ENCODE measurements at places on chromosomes 2 and 18.
A peak's percentile ranks its signal among the peaks of the same experiment; 100 is the strongest.

GRCh38 chr2:202149936-202150335 is 76.9 kb downstream of the KIAA2012 start:
- no peak for DNase-seq

DNA sequence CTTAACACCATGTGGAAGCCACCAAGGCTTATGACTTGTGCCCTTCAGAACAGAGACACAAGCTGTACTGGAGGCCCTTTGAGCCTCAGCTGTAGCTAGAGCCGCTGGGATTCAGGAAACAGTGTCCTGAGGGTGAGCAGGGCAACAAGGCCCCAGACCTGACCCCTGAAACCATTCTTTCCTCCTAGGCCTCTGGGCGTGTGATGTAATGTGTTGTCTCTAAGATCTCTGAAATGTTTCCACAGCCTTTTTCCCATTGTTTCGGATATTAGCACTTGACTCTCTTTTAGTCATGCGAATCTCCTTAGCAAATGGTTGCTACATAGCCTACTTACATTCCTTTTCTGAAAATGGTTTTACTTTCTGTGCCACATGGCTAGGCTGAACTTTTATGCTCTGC is 114.9 kb downstream of the CD8B2 start:
- DNase-seq: no peak

DNA sequence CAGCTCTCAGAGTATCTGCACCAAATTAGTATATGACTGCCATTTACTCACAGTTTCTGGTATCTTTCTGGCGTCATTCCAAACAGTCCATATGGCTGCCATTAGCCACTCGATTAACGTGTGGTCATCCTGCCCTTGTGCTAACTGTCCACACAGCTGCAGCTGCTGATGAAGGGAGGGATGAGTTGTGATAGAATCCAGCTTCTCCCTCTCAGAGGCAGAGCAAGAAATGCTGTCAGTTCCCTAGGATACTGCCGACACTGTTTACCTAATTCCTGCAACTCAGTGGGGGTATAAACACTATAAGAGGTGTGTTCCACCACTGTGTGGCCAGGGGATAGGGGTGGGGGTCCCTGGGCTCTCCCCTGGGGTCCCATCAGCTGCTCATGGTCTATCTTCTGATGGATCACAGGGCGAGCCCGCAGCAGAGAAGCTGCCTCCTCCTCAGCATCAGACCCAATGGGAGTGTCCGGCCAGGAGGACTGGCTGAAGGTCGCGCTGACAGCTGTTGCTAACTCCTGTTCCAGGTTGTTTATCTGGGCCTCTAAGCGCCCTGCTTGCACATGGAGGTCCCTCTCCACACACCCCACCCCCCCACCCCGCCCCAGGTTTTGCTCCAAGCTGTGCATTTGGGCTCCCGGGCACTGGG is 17.3 kb upstream of the KLHL23 start:
- no peak for DNase-seq

GRCh38 chr2:26850505-26850904 is 2.6 kb downstream of the DPYSL5 start:
- no peak for DNase-seq

- no peak for DNase-seq
Observed at GRCh38 chr18:26435415-26436095, 112.8 kb downstream of the KCTD1 start.

GRCh38 chr18:74171910-74172606 is 23.7 kb downstream of the TIMM21 start:
- no peak for DNase-seq

DNA sequence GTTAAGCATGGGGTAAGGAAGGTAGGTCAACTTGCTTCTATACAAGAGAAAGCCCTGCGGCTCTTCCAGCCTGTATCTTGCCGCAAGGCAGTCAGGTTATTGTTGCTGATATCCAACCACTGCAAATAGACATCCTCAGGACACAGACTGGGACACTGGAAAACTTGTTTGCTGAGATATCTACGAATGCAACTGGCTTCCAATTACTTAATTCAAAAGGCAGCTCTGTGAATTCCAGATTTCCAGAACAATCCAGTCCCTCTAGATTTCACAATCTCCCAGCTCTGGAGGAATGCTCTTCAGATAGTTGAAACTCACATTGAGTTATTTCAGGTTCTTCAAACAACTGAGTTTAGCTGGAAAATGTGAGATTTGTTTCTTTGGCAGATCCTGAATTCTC is 34.6 kb upstream of the SP9 start:
- DNase-seq: no peak

DNA sequence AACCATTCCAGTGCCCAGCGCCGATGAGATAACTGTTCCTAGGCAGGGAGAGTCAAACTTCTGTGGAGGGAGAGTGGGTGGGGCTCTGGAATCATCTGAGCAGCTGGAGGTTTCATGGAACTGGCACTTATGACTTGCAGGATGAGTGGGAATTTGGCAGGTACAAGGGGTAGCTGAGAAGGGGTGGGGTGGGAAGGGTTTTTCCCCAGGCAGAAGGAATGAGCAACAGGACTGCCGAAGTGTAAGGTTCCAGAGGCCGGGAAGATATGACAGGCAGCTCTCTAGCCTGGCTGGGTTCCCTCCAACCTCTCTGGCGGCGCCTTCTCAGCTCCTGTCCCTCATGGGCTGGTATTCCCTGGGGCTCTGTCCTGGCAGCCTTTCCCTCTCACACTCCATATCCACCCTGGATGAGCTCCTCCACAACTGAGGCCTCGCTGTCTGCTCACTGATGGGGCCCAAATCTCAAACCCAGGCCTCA is 2.5 kb upstream of the TET3 start:
- no peak for DNase-seq

DNA sequence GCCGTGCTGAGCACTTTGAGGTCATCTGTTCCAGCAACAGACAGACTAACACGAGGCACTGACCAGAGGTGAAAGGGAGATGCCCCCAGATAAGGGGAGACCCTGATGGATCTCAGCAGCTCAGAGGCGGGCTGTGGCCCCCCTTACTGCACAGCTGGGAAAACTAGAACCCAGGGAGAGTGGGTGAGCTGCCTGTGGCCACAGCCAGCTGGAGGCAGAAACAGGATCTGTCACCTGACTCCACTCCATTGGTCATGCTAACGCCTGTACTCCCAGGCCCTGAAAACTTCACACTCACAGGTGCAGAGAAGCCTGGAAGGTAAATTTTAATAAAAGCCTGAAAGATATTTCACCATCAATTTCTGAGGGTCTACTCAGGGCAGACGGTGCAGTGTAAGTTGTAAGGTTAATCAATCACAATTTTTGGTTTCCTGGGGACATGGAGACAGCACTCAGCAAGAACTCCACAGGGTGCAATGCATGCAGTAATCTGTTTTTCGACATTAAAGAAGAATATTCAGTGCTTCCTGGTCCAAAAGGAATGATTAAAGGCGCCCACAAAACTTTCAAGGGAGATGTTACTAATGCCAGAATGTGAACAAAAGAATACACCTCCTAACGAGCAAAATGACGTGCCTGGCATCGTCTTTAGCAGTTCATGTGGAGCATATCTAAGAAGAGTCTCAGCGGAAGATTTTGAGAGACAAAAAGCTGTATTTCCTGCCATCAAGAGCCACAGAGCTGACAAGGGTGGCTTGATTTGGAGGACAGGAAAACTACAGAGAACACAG is 173.4 kb downstream of the EIPR1 start:
- no peak for DNase-seq

DNA sequence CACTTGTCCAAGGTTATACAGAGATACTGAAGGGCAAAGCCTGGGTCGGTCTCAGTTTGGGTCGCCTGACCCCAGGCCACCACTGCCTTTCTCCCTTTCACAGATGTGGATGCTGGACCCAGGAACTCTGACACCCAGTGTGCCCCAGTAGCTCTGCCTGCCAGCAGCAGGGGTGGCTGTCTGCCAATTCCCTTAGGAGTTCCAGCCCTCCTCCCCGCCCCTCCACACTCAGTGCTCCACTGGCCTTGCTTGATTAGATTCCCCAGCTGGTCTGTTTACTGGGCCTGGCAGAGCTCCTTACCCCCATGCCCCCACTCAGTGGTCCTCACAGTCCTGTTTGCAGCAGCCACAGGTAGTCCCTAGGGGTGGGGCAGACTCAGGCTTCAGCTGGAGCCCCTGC is 75.5 kb downstream of the NPAS2 start:
- no peak for DNase-seq

DNA sequence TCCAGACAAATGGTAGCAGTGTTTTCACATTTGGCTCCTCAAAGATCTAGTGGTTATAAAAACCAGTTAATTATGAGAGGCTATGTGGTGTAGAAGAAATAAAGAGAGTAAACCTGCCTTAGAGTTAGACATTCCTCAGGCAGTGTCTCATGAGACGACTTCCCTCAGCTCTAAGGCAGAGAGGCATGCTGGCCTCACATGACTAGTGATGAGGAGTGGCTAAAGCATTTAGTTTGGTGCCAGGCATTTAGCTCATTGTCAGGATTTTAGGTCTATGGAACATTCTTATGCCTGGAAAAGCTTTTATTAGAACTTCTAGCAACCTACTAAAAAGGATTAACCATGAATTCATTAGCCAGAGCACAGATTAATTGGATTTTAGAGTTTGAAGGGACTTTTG is 90.3 kb downstream of the RPRM start:
- DNase-seq: no peak

DNA sequence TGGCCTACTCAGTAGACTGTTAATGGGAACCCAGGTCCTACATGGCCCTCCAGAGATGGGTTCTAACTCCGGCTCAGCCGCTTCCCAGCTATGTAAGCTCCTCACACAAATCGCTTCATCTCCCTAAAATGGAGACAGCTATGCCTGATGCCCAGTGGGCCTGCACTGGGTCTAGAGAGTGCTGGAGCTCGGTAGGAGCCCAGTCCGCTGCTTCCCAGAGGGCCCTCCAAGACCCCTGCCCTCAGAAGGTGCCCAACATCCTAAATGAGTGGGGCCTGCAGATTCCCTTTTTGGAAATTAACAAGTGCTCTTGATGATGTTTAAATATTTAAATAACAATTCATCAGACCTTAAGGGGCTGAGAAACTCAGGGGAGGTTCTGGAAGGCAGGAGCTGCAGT is 47.1 kb downstream of the HS1BP3 start:
- no peak for DNase-seq

DNA sequence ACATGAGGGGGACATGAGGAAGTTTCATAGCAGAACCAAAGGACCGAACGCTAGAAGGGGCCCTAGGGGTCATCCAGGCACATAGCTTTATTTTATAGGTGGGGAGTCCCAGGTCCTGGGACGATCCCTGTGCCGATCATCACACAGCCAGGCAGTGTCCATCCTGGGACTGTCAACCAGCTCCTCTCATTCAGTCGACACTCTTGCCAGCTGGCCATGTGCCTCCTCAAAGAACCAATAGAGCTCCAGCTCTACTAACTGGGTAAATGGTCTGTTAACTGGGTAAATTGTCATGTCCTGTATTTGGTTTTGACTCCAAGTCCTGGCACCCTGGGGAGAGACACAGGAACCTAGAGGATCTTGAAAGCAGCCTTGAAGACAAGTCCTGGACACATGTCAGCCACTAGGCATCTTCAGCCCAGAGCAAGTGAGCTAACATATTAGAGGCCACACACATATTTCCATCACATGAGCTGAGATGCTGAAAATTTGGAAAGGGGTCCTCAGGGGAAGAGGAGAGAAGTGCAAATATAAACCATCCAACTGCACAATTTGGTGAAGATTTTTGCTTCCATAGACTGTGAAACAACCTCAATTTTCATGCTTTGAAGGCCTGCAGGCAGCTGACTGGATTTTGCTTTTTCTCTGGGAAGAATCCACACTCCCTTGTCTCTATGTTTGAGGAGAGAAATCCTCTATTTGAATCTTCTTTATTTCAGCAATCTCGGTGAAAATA is 361.1 kb upstream of the SLC14A2 start:
- DNase-seq: no peak

- DNase-seq: no peak
Observed at GRCh38 chr2:144670080-144670479, 150.2 kb upstream of the ZEB2 start.

DNA sequence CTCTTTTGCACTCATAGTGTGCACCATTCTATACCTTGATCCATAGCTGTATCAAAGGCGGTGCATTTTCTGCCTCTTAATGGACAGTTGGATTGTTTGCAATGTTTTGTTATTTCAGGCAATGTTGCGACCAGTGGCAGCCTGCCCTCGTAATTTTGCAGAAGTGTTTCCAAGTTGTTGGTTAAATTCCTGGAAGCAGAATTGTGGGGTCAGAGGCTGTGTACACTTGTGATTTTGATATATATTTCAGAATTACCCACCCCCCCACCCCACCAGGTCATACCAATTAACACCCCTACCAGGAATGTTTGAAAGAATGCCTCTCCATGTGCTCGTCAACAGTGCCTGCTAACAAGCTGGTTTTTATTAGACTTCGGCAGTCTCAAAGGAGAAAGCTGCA is 32.4 kb upstream of the IL1R1 start:
- DNase-seq: no peak

DNA sequence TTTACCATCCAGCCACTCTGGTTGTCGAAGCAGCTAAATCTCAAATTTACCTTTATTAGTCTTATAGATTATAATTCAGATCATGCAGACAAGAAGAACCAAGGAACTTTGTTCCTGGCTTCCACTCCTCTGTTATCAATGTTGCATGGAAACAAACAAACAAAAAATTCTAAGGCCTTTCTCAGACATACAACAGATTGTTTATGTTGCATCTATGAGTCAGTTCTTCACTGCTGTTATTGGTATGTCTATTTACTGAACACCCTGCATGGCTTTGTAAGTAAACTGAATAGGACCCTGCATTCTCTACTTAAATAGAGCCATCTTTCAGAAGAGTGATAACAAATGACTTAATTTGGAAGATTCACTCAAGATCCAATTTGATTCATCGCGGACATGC is 1.6 kb upstream of the ANKRD44 start:
- no peak for DNase-seq

DNA sequence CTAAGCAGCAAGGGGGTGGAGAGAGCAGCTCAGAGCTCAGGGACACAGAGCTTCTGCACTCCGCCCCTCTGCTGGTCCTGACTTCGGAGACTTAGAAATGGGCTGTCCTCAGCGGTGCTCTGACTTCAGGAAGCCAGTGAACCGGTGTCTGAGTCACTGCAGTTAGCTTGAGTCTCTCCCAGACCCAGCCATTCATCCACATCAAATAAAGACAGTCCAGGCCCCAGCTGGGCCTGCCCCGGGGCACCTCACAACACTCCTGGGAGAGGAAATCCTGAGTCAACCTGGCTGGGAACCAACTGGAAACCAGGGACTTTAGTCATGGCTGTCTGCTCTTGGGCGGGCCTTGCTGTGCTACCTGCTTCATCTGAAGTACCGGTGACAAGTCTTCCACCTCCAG is 5.4 kb upstream of the ITGB6 start:
- no peak for DNase-seq

- DNase-seq: peak; percentile 71
Observed at GRCh38 chr2:127106991-127107621, at the start of gene BIN1. BIN1 (minus strand) TSS chr2:127107154; CDS start chr2:127106943, 211 bp downstream.

DNA sequence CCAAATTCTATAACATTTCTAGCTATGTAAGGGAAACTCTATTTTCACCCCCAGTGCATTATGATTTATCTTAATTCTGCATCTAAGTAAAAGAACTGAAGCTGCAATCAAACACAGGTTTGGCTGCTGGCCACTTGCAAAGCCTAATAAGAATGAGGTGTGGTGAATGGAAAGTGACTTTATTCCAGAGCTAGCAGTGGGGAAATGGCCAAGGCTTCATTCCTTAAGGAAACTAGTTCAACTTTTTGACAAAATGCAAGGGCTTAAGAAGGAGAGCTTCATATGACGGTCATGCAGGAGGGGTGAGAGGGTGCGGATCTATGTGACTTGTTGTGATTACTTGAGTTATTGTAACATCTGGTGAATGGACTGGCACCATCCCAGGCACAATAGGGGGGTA is 1802.0 kb downstream of the SUCLG1 start:
- DNase-seq: no peak

- DNase-seq: no peak
Observed at GRCh38 chr2:217366266-217366895, 506.5 kb upstream of the TNP1 start.

GRCh38 chr2:43082111-43082894 is 144.1 kb downstream of the ZFP36L2 start:
- DNase-seq: no peak

All from CD4-positive, alpha-beta T cell treated with Interleukin-4 for 4 hours (primary cell).